ENCODE measurements at places on chromosomes 7 and 10. TPM values are rescaled to one million over a fixed set of nuclear protein-coding genes. Genes with fewer than 3 reads are reported as not detected.

Gene TMEM178B
- 1.1 TPM for total RNA-seq

Gene STK31
- total RNA-seq: 1.2 TPM

Gene ACSM6
- total RNA-seq: not detected

Gene GJD4
- not detected for total RNA-seq

Gene CRHR2
- not detected for total RNA-seq

Gene HMX3
- not detected for total RNA-seq

All from A549 treated with RU486 at 1 μM for 4 hours (cell line).